K562 (cell line): ENCODE measurements at places on chromosomes 5 and 9.

DNA sequence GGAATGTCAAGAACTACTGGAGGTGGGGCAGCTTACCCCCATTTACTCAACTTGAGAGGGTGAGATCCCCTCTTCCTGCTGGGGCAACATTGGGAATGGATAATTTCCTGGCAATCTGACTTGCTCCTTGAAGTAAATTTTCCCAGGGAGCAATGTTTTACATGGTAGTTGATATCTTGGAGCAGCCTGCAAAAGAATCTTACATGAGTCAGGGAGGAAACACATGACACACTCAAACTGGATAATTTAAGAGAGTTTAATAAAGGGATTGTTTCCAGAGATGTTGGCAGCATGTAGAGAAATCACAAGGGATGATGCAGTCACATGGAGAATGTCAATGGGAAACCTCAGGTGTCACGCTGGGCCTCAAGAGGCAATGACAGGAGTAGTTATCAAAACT is 212.5 kb downstream of the GAS1 start:
- DNase-seq = no peak

GRCh38 chr9:17907779-17908508 is 329.1 kb downstream of the SH3GL2 start:
- DNase-seq = no peak

DNA sequence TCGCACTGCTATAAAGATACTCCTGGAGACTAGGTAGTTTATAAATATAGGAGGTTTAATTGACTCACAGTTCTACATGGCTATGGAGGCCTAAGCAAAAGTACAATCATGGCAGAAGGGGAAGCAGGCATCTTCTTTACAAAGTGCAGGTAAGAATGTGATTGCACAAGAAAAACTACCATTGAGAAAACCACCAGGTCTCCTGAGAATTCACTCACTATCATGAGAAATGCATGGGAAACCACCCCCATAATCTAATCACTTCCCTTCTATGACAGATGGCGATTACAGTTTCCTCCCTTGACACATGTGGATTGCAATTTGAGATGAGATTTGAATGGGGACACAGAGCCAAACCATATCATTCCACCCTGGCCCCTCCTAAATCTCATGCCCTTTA is 121.2 kb upstream of the ST8SIA4 start:
- no peak for DNase-seq

GRCh38 chr5:86880785-86881492 is 263.2 kb downstream of the COX7C start:
- peak; percentile 52 for DNase-seq

DNA sequence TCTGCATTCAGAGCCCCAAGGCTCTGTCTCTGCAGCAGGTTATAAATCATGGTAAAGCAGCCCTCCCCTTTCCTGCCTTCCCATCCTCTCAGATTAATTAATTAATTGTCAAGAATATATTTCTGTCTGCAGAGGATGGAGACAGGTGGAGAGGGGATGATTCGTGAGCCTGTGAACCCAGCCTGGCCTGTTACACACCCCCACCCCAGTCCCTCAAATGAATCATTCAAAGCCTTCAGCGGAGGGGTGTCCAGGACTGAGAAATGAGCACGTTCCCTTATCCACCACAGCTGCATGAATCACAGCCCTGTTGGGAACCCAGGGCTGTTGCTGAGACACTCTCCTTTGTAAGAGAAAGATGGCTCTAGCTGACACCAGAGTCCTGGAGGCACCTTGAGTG is 56.0 kb downstream of the NIPAL4 start:
- no peak for DNase-seq

DNA sequence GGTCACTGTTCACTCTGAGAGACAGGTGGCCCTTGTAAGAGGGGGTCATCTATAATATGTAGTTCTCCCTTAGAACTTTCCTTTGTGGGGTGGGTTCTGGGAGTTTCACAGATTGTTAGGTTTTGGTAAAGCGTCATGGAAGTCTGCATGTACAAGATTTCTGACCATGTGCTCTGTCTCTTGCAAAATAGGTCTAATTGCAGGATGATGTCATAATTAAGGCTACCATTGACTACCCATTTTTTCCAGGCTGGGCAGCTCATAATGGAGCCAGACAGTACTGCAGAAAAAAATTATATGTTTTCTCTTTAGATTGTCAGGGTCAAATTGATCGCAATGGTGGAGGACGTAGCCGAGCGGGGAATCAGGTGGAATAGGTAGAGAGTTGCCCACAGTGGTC is 3.7 kb upstream of the GM2A start:
- no peak for DNase-seq

DNA sequence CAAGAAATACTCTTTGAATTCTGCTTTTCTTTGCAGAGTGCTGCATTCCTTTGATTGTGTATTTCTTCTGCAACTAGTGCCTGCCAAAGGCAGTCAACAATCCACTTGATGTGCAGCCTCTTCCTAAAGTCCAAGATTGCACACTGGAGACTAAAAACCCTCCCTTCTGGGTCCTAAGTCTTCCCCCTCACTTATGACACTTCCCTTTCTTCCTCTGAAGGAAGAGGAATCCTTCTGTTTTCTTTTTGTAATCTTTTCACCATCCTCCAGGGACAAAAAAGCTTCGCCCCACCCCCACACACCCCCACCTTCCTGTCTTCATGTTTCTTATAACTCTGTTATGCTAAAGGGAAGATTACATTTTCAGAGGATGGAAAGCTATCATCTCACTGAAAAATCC is 39.9 kb downstream of the WDR36 start:
- no peak for DNase-seq

DNA sequence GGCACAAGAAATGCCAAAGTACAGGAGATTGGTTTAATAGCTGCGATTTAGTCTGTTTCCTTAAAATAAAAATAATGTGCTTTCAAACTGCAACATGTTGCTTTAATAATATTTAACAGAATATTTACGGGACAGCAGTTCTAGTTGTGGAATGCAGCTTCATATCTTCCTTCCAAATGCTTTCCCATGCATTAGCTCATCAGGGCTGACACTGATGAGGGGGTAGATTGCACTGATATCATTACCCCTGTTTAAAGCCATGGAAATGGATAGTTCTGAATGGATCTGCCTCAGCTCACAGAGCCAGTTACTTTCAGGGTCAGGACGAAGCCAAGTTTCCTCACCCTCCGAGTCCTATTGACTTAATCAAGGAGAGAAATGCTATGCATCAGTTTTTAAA is 93.2 kb upstream of the OSMR start:
- no peak for DNase-seq

DNA sequence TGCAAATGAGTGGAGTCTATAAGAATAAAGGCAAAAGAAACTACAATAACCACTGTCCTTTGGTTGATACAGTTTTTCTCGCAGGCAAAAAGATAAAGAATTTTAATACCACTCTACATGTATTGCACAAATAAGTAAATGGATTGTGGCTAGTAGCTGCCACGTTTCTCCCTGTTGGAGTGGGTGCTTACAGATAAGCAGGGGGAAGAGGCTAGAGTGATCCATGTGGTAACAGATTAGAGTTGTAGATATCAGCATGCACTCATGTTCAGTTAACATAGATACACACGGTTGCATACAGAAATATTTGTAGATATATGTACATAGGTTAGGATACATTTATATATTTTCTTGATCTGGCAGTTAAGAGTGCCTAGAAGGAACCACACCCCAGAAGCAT is 179.5 kb downstream of the ARHGEF28 start:
- no peak for DNase-seq

DNA sequence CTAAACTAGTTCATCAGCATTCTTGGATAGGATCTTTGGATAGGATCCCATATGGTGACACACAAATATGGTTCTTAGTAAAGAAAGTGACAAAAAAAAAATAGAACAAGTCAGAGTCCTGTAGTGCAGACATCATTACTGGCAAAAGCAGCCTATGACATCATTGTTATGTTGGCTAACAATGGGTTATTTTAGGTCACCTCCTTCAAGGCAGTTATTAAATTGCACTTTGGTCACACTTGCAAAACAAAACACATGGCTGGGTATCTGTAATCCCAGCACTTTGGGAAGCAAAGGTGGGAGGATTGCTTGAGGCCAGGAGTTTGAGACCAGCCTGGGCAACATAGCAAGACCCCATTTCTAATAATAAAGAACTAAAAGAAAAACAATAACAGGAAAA is 185.9 kb downstream of the KIAA0825 start:
- no peak for DNase-seq

DNA sequence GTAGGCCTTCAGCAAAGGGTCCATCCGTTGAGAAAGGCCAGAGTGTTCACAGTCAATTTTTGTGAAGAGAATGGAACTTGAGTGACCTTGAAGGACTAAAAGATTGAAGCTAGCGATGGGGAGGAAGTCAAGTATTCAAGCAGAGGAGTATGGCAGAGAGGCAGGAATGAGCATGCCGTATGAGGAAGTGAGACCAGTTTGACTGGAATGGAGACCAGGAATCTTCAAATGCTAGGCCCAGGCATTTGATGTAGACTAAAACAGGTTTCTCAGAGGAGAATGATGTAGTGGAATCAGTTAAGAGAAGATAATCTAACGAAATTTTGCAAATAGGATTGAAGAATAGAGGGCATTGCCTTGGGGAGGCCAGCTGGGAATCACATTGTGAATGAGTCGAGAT is 90.4 kb upstream of the SEMA6A start:
- DNase-seq = no peak

DNA sequence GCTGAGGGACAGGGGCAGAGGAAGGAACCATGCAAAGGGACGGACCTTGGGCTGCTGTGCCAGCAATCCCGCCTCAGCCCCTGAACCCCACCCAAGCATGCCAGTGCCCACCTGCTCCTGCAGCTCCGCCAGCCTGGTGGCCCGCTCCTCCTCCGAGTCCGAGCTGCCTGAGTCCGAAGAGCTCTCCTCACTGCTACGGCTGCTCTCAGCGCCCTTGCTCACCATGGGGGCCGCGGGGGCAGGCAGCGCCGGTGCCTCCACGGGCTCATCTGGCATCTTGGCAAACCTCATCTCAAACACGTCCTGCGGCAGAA is 16.3 kb downstream of the BRD3OS start:
- no peak for DNase-seq

DNA sequence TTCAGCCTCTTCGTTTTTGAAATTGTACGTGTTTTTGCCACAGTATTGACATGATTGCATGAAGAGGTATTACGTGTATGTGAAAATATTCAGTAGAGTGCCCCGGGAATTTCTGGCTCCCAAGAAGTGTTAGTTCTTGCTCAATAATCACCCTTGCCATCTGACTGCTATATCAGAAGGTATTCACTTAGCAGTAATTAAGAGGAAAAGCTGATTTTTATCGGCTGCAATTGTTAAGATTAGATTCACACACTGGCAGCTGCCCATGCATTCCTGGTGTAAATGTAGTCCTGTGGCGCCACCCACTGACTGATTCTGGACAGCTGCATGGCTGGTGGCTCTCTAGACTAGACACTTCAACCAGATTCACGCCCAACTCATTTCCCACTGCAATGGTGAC is 440.1 kb upstream of the ADAMTS16 start:
- peak; percentile 17 for DNase-seq

DNA sequence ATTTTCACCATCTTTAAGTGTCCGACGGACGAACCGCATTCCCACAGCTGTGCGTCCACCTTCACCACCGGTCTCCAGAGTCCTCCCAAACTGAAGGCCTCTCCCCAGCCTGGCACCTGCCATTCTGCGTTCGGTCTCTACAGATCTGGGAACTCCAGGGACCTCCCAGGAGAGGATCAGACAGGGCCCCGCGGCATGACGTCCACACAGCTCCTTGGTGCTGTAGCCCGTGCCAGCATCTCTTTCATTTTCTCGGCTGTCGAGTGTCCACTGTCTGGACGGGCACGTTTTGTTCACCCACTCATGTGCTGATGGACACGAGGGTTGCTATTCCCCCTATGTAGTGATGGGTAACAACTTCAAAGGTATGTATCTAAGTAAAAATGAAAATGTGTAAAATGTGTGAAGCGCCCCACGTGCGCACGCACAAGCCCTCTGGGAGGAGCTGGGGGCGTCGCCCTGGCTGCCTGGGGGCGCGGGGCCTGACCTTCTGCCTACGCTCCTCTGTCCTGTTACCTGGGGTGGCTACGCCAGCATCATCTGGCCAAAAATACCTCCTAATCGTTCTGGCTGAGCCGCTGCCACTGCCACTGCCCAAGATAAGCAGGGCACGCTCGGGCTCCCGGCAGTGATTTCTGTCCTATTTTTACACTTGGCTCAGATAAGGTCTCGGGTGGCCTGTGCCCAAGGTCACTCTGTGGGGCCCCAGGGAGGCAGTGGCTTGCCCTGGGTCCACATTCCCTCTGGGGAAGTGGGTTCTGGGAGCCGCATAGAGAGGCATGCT is 10.8 kb upstream of the SLC12A7 start:
- no peak for DNase-seq

DNA sequence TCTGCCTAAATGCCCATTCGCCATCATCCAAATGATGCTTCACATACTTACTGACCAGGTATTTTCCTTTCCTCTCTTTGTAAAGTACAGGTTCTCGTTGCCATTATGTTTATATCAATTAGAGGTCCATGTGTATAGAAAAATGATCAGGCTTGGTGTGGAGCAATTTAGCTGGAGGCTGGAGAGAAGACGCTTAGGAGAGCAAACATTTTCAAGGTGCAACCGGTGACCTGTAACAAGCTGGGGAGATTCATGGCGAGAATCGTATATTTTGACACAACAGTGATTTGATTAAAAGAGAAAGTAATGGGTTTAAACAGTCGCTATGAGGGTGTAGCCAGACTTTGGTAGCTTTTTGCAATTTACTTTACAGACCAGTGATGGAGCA is 170.9 kb upstream of the TBCA start:
- DNase-seq = no peak

DNA sequence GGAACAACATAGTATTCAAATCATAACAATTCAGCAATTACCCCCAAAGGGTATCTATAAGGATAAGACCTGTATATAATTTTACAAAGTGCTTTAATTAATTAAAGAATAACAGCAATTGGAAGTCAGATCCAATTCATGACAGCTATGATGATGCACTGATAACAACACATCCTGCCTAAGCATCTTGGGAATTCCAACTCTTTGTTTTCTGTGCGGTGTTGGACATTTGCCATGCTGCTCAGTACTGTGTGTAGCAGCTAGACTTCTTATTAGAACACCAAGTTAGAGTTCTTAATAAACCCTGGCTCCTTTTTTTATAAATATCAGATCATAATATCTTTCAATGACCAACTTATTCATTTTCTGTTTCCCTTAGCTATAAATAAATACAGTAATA is 209.0 kb downstream of the SEC61B start:
- no peak for DNase-seq

DNA sequence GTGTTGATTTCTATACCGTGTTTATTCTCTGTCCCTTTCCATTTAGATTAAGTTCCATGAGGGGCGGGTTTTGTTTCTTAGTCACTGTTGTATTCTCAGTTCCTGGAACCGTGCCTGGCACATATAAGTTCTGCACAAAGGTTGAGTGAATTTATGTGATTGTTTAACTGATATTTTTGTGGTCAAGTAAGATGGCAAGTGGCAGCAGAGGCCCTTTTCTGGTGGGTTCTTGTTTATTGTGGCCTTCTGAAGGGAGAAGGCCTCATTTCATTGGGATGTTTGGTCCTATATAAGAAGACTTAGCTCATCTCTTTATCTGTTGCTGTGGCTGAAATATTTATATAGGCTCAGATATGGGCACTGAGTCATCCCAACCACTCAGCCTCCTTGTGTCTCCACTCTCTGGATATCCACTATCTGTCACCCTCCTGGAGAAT is 262.5 kb downstream of the PSAT1 start:
- no peak for DNase-seq
